Breast epithelium (tissue), 4 donors: ENCODE measurements at places on chromosomes 11 and 22. TPM values are rescaled to one million over a fixed set of nuclear protein-coding genes. Genes with fewer than 3 reads are reported as not detected.

DNA sequence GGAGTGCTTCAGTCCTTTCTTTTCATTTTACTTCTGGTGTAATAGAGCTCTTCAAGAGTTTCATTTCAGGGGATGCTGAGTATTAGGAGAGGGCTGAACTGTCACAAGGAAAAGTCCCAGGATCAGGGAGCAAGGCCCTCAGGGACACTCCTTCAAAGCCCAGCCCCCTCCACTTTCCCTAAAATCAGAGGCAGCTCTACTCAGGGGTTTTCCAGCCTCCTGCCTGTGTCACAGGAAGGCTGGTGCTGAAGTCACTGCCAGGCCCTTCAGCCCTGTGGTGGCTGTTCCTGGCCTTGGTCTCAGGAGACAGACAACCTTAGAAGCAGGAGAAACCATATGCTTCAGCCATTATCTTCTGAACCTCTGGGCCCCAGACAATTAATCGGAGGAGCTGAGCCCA lies 36.4 kb upstream of the KIRREL3 start:
- no peak overlapping the region for H3K4me3 ChIP-seq
- H3K36me3 ChIP-seq: no peaks in the 10 kb centered on the region
- no peak for DNase-seq
- H3K27me3 ChIP-seq: no peaks in the 10 kb centered on the region

Gene ZFTA
- 9.7 TPM for total RNA-seq

DNA sequence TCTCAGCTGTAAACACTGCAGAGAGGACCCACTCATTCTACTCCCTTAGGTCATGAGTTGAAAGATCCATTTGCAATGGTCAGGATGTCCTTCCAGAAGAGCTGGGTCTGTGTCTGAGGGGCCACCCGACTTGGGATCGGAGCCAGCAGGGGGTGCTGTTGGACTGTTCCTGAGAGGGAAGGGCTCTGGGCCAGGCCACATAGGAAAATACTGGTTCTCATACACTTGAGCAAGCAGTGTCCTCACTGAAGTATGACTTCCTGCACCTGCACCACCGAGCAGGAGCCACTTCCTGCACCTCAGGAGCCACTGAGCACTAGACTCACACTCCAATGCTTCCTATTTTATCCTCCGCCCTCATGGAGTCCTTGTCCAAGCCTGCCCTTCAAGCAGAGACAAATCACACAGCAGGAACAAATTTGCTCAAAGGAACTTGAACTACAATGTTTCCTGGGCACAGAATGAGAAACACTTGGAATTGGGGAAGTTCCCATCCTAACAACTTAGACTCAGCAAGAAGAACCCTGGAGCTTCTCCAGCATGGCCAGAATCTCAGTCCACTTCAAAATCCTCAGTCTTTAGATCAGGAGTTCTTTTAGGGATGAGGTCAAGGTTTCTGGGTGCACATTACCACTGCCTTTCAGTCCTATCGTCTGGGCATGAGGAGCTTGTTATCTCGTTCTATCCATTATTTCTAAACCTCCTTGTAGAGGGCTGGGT lies 36.6 kb upstream of the VPREB1 start:
- H3K4me3 ChIP-seq: no peak overlapping the region
- no peaks in the 10 kb centered on the region for H3K36me3 ChIP-seq
- DNase-seq: no peak
- no peaks in the 10 kb centered on the region for H3K4me1 ChIP-seq
- no peak overlapping the region for H3K27ac ChIP-seq
- H3K27me3 ChIP-seq: peaks cover 8% of the 10 kb centered on the region

GRCh38 chr11:65003282-65003681 lies 6.5 kb upstream of the BATF2 start:
- no peaks in the 10 kb centered on the region for H3K36me3 ChIP-seq
- H3K4me3 ChIP-seq: no peak overlapping the region
- H3K27me3 ChIP-seq: no peaks in the 10 kb centered on the region
- no peaks in the 10 kb centered on the region for H3K4me1 ChIP-seq
- DNase-seq: no peak

DNA sequence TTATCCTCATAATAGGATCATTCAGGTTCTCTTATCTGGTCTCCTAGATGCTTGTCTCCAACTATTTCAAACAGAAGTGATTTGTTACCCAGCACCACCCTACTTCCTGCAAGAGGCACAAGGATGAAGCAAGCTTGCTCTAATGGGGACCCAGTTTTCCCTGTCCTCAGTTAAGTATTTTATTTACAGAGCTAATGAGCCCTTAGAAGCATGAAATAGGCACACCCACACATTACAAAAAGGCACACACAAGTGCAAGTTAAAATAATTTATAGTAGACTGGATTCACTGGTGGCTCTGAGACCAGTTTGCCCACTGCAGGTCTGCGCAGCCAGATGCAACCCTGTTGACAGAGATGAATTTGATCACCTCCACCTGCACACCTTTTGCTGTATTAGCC lies 167.5 kb downstream of the KIRREL3 start:
- no peaks in the 10 kb centered on the region for H3K27me3 ChIP-seq
- DNase-seq: no peak
- no peak overlapping the region for H3K27ac ChIP-seq
- no peaks in the 10 kb centered on the region for H3K4me1 ChIP-seq

Gene MMP13
- total RNA-seq: not detected

GRCh38 chr11:68138237-68138636 lies 17.0 kb upstream of the CHKA start:
- no peaks in the 10 kb centered on the region for H3K27me3 ChIP-seq
- no peak overlapping the region for H3K4me3 ChIP-seq
- peak overlapping the region; percentile 39 for H3K27ac ChIP-seq

Gene SMIM35
- not detected for total RNA-seq

DNA sequence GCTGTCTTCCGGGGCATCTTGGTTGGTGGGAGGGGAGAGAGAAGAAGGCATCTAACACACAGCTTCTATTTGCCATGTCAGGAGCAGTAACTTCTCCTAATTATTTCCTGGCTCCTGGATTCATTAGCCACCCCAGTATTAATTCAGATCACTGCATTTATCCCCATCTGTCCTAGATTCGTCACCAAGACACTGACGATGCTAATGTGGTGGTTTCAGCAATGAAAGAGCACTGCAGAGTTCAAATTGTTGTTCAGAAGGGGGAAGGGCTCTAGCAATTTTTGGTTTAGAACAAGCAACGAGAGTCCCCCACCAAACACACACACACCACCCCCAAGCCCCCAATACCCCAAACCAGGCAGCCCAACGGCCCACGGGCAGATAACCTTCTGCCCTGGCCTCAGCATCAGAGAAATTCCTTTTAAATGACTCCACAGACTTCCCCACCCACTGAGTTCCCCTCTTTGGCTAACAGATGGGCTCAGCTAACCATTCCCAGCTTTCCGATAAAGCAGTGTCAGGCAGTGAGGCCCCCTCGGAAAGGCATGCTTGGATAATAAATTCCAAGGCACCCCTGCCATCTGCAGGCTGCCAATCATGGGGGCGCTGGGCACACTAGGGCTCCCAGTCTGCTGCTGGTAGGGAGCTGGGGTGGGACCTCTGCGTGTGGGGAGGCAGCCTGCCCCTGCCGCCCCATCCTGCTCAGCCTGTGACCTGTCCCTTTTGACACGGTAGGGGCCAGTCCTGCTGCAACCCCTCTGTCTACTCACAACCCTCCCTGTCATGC lies 453.5 kb downstream of the MIAT start:
- H3K4me1 ChIP-seq: peaks cover 3% of the 10 kb centered on the region
- H3K27me3 ChIP-seq: no peaks in the 10 kb centered on the region
- no peaks in the 10 kb centered on the region for H3K36me3 ChIP-seq
- no peak overlapping the region for H3K4me3 ChIP-seq
- no peak for DNase-seq
- peak overlapping the region; percentile 50 for H3K27ac ChIP-seq
